Urinary bladder (tissue), 4 donors: ENCODE measurements at places on chromosomes 16 and 17. TPM values are rescaled to one million over a fixed set of nuclear protein-coding genes. Genes with fewer than 3 reads are reported as not detected.

DNA sequence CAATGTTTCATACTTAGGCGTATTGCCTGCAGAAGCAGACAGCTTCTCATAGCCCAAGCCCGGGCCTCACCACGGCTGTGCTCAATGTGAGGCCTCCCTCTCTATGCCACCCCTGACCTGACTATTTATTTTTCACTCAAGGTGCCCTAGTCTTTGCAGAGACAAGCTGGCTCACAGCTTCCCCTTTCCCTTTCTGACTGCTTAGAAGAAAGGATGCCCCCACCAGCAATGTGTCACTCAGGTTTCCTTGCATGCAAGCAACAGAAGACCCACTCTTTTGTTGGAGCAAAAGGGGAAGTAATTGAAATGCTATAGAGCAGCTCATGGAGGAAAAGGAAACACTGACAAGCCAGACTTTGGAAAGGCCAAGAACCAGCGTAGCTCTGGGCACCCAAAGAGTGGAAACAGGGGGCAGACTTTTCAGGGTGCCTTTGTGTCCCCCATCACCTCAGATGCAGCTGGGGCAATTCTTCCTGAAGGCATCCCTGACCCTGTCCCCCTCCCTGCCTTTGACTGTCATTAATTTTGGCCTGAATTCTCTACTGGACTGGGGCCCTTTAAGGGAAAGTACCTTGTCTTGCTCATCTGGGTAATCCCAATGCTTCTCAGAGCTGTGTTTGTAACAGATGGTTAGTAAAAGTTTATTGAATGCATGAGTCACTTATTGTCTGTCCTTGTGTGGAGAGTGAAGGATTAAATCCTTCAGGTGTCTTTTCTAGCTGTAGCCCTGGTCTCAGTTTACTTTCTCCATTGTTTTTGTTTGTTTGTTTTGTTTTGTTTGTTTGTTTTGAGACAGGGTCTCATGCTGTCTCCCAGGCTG lies 17.8 kb downstream of the RGS9 start:
- DNase-seq: no peak

- no peak for DNase-seq
These were observed 59.2 kb upstream of the ZNF750 start for GRCh38 chr17:82898976-82899514.

The PPP1R27 gene
- total RNA-seq: not detected

- DNase-seq: no peak
These were observed at the start of gene CUEDC1 for GRCh38 chr17:57955183-57955931. CUEDC1 (minus strand) TSS chr17:57955412; CDS start chr17:57885564, 69,848 bp downstream.

The ARL5C gene
- total RNA-seq: 0.37 TPM

- no peak for DNase-seq
These were observed 2.7 kb downstream of the KRT35 start for GRCh38 chr17:41478237-41478636.
